NCI-H187 (cell line): ENCODE measurements at places on chromosomes 1 and 21.

DNA sequence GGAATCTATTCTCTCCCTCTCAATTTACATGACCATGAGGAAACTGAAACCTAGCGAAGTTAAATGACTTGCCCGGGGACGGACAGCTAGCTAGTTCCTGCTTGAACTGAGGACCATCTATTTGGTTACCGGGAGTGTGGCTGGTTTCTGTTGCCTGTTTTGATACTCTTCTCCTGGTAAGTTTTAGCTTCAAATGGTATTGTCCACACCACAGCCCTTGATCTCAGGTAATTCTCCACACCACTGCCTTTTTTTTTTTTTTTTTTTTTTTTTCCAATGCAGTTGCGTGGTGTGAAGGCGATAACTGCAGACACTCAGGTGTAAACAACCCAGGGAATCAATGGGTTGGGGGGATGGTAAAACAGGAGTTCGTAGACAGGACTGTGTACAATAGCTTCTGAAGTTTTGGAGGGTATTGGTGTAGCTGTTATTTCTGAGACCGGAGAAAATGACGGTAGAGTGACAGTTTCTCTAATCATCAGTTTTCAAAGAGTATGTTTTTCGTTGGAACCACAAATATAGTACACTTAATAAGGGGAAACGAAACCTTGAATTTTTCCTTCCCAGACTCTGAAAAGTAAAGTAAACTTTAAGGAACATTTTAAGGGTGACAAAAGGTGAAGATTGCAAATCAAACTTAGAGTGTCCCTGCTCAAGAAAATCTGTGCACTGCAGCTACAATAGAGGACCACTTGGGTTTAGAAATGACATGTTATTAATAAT, 125.3 kb upstream of the CACYBP start:
- peak; percentile 46 for DNase-seq

DNA sequence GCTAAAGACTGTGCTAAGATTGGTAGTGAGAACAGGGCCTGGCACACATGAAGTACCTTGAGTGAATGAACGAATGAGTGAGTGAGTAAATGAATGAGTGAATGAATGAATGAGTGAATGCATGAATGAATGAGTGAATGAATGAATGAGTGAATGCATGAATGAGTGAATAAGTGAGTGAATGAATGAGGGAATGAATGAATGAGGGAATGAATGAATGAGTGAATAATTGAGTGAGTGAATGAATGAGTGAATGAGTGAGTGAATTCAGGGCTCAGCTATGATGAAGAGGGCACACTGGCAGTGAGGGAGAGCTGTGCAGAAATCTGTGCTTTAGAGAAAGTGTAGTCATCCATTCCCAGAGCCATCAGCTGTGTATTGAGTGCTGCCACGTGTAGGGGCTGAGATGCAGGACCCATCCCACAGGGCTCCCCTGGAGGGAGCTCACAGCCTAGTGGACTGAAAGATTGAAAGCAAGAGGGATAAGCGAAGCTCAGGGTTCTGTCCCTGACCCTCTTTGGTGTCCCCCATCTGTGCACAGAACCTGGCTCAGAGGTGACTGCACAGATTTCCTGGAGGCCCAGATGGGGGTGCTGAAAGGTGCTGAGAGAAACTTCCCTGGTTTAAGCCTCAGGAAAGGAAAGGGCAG, 217.9 kb upstream of the VAMP3 start:
- DNase-seq = no peak

DNA sequence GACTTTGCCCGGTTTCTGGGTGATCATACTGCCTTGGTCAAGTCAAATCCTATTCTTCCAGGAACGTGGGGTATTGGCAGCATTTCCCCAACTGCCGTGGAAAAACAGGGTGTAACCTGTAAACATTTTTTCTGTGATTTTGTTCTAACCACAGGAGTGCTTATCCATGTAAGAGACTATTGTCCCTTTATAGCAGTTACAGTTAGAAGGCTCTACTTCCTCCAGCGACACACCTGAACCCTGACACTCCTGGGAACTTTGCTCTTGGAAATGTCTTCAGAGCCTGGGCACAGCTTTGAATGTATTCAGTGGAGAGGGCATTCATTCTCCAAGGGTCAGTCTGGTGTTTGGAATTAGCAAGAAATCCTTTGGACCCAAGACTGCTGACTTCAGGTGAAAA, 26.4 kb upstream of the ARHGEF10L start:
- no peak for DNase-seq

DNA sequence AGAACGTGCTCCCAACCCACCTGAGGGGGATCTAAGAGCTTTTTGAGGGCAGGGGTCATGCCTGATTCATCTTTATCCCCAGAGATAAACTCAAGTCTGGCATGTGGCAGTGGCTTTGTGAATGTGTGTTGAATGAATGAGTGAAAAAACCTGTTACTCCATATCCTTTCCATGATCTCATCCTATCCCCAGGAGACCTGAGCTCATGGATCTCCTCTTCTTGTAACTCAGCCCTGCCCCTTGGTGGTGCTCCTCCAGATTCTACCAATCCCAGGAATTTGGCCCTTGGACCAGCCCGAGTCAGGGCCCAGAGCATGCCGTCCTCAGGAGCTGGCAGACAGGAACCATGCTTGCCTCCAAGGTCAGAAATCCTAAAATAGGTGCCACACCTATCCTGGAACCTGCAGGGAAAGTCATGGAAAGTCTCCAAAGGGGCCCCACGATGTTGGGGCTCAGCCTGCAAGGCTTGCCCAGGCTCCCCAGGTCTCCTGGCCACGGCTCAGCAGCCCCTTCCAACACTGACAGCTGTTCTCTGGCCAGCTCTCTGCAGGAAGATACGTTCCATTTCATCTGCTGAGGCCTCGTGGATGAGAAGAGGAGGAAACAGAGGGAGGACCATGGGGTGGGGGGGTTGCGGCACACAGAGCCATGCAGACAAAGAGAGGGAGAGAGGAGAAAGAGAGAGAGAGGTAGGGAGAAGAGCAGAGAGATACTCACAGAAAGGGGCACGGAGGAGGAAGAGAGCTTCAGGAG, 214.6 kb downstream of the TRABD2B start:
- DNase-seq = no peak

- DNase-seq = no peak
Observed at GRCh38 chr1:173852105-173852504, 15.7 kb downstream of the GAS5 start.

DNA sequence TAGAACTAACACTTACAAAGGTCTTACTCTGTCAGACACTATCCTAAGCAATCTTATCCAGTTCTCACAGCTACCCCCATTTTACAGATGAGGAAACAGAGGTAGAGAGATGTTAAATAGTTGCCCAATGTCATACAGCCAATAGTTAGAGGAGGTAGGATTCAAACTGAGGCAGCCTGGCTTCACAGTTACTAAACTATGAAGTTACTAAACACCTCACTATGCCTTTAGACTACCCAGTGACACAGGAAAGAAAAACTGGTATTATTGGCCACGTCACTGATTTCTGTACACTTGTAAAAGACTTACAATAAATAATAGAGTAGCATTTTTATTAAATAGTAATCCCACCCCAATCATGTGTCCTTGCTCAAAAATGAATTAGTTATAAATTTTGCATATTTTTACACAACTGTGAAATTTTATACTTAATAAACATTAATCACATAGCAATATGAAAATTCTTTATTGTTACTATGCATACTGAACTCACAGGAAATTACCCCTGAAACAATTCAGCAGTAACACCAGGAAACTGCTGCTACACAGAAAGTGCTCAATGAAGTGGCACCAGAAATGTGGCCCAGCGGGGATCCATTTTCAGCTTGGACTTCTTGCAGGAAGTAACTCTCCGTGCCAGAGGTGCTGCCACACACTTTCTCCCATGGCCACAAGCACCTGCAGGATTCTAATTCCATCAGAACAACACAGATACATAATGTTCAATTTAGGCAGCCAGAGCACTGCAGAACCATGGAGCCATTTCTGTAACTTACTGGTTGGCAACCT, 69.4 kb downstream of the VAV3 start:
- DNase-seq = no peak

GRCh38 chr1:157227700-157228099, 89.5 kb upstream of the ETV3 start:
- no peak for DNase-seq

GRCh38 chr1:208132287-208132882, 111.8 kb downstream of the PLXNA2 start:
- peak; percentile 64 for DNase-seq

DNA sequence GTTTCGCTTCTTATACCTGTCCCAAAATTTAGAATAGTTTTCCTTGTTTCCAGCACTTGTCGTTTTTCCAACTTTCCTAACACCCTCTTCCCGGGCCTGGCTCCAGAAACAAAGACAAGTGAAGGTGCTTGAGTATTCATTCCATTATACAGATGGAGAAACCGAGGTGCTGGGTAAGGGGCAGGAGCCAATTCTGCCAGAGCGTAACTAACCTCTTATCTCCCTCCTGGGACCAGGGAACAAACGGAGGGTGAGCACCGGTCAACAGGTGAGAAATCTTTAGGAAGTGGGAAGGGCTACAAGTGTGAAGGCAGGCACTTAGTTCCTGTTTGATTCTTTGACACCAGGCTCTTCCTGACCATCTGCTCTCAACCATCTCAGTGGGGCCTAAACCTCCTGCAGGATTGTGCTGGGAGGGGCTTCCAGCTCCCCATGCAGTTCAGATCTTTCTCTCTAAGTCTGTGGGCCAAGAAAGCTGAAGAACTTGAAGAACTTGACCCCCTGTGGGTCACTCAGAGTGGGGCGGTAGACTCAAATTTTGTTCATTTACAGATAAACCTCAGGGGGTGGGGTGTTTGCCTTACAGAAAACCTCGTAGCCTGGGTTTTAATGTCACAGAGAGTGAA, 8.7 kb downstream of the PLXNA2 start:
- no peak for DNase-seq

DNA sequence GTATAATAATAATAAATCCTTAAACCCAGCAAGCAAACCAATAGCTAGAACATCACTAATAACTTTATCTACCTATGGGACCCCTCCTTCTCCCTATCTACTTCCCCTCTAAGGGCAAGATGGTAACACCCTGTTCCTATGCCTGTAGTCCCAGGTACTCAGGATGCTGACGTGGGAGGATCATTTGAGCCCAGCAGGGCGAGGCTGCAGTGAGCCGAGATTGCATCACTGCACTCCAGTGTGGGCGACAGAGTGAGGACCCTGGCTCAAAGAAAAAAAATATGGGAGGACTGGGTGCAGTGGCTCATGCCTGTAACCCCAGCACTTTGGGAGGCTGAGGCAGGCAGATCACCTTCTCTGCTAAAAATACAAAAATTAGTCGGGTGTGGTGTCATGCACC, 143.1 kb upstream of the SLC45A1 start:
- no peak for DNase-seq

DNA sequence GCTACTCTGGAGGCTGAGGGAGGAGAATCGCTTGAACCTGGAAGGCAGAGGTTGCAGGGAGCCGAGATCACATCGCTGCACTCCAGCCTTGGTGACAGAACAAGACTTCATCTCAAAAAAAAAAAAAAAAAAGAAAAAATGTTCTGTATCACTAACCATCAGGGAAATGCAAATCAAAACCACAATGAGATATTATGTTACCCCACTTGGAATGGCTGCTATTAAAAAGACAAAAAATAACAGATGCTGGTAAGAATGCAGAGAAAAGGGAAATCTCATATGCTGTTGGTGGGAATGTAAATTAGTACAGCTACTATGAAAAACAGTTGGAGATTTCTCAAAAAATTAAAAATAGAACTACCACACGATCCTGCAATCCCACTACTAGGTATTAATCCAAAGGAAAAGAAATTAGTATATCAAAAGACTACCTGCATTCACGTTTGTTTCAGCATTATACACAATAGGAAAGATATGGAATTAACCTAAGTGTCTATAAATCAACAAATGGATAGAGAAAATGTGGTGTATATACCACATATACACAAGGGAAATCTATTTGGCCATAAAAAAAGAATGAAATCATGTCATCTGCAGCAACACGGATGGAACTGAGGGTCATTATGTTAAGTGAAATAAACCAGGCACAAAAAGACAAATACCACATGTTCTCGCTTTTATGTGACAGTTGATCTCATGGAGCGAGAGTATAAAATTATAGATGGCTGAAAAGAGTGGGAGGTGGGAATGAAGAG, 62.6 kb downstream of the ABL2 start:
- no peak for DNase-seq
